ENCODE measurements at places on chromosomes 6 and 20. TPM values are rescaled to one million over a fixed set of nuclear protein-coding genes. Genes with fewer than 3 reads are reported as not detected.

SLC35F1 gene
- total RNA-seq = not detected

SLC17A2 gene
- not detected for total RNA-seq

ARG1 gene
- total RNA-seq = not detected

C6orf163 gene
- total RNA-seq = 1.5 TPM

CD109 gene
- 68.6 TPM for total RNA-seq

SEL1L2 gene
- total RNA-seq = not detected

TFAP2B gene
- not detected for total RNA-seq

TPD52L1 gene
- total RNA-seq = 5.1 TPM

ECT2L gene
- total RNA-seq = not detected

CLVS2 gene
- not detected for total RNA-seq

LATS1 gene
- 20.2 TPM for total RNA-seq

ESR1 gene
- total RNA-seq = not detected

ZKSCAN3 gene
- total RNA-seq = 4.0 TPM

LTA gene
- total RNA-seq = not detected

CCM2L gene
- not detected for total RNA-seq

TFB1M gene
- 9.0 TPM for total RNA-seq

POPDC3 gene
- 45.1 TPM for total RNA-seq

MCHR2 gene
- total RNA-seq = not detected

ZBP1 gene
- not detected for total RNA-seq

LCA5 gene
- 4.2 TPM for total RNA-seq

GPX6 gene
- total RNA-seq = not detected

SMOC2 gene
- total RNA-seq = not detected

HRH3 gene
- total RNA-seq = not detected

ESF1 gene
- total RNA-seq = 8.3 TPM

SRMS gene
- not detected for total RNA-seq

ADGRF5 gene
- 0.65 TPM for total RNA-seq

KIF13A gene
- 46.0 TPM for total RNA-seq

TNF gene
- not detected for total RNA-seq

GPR63 gene
- total RNA-seq = 0.11 TPM

IL20RA gene
- total RNA-seq = not detected

ADAM33 gene
- 53.1 TPM for total RNA-seq

PIGU gene
- 12.5 TPM for total RNA-seq

CFAP61 gene
- total RNA-seq = not detected

NPEPL1 gene
- total RNA-seq = 37.7 TPM

SIRPB2 gene
- total RNA-seq = not detected

SLC16A10 gene
- total RNA-seq = not detected

EPPIN gene
- total RNA-seq = not detected

VEGFA gene
- total RNA-seq = 197 TPM

MRPS26 gene
- 48.2 TPM for total RNA-seq

C20orf144 gene
- total RNA-seq = 0.63 TPM

PPP2R5D gene
- 39.1 TPM for total RNA-seq

C6orf52 gene
- total RNA-seq = not detected

C6orf58 gene
- not detected for total RNA-seq

Measured in GM23248 (cell line).